ENCODE measurements at places on chromosomes 7 and 10.

DNA sequence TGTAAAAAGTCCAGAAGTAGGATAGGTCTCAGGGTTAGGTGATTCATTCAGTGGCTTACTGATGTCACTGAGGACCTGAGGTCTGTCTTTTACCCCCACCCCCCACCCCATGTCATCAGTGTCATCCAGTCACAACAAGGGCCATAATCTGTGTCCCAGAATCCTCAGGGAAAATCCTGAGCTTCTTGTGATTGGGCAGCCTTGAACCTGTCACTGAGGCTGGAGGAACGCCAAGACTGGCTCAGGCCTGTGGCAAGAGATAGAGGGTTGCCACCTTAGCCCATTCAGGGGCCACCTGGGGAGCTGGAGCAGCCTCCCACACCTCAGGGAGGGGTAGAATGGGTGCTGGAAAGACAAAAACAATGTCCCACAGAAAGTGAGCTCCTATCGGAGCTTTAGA lies 29.7 kb downstream of the NUB1 start:
- DNase-seq, result no peak

GRCh38 chr7:120947980-120948379 lies 2.6 kb upstream of the ING3 start:
- no peak for DNase-seq

GRCh38 chr10:118983263-118983662 lies 46.3 kb upstream of the NANOS1 start:
- DNase-seq, result no peak

- no peak for DNase-seq
Measured at GRCh38 chr10:103100620-103101019, 92.5 kb downstream of the NT5C2 start.

GRCh38 chr10:132096223-132096622 lies 30.5 kb downstream of the JAKMIP3 start:
- no peak for DNase-seq

GRCh38 chr10:48456361-48456804 lies 148.5 kb downstream of the ARHGAP22 start:
- no peak for DNase-seq

GRCh38 chr7:22251281-22251680 lies 105.7 kb downstream of the RAPGEF5 start:
- no peak for DNase-seq

GRCh38 chr7:150910996-150911422 lies 58.7 kb downstream of the AOC1 start:
- DNase-seq, result no peak

GRCh38 chr7:76281706-76282343 lies 20.6 kb upstream of the HSPB1 start:
- no peak for DNase-seq

DNA sequence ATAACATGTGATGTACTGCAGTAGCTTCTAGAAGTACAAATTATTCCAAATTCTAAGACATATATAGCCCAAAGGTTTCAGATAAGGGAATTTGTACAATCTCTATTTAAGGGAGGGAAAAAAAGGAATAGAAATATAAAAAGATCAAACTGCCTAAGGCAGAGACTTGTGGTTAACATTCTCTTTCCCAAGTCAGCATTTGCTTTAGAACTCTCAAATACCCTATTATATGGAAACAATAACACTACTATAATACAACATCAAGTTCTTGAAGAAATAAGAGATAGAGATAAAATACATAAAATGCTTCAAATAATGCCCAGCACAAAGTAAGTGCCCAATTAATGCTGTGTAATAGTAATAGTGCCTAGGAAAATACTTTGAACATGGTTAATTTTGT lies 123.1 kb downstream of the CRPPA start:
- DNase-seq, result no peak

DNA sequence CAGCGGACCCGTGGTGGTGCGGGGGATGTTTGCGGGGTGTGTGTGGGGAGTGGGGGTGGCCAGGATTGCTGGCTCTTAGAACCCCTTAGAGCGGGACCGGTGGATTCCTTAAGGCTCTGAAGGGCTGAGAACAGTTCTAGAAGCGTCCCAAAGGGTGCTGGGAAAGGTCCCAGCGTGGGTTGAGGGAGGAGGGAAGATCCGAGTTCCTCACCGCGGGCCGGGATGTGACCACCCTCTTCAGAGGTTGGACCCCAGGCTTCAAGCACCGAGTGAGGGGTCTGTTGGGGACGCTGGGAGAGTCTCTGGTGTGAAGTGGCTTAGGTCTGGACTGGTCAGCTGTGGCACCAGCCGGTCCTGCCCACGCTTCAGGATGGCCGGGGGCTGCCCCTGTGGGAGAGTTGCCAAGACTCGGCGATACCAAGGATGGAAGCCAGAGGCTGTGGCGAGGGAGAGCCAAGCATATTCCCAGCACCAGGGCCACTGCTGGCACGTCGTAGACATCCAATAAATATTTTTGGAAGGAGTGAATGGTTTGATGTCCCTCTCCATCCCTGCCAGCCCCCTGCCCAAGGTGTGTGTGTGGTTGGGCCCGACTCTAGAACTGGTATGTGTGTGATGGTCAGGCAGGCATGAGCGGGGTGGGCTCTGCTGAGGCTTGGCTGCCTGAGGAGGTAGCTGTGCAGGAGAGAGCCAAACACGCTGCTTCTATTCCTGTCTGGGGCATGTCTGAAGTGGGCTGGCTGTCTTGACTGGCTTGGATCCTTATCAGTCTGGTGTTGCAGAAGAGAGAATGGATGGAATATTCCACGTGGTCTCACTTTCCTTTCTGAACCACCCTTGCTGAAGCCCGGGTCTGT lies 19.2 kb downstream of the ZNF775 start:
- DNase-seq, result no peak

DNA sequence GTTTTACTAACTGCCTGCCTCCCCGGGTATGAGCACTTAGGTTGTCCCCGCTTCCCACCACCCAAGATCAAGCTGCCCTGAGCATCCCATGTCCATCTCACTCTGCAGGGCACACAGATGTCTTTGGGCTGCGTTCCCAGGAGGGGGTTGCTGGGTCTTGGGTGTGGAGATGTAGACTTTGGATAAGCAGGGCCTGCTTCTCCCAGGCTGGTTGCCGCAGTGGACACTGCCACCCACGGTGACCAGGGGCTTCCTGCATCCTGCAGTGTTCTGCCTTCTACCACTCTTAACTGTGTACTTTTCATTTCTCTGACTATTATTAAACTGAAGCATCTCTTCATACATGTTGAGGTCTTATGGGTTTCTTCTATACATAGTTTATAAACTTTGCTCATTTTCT lies 70.0 kb downstream of the DOCK1 start:
- DNase-seq, result no peak

DNA sequence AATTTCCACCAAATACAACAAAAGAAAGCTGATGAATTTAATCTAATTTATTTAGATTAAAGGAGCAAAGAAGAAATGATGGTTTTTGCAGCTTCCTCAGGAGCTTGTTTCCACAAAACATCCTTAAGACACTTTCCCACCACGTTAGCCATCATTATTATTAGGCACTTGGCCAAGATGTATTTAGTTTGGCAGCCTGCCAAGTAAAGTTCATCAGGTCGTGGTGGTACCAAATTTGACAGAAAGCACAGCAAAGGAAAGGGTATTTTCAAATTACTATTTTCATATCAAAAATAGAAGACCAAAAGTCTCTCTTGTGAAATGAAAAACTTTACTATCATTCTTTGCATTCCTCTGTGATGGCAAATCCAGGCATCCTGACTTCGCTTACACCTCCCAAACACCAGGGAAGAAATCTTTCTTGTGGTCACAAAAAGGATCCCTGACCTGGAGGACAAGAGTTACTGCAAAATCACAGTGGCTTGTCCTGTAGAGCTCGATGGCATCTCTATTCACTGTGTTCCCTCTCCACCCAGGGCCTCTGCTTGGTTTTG lies 123.1 kb upstream of the INHBA start:
- no peak for DNase-seq

- no peak for DNase-seq
Measured at GRCh38 chr7:118502235-118502634, 277.7 kb downstream of the ANKRD7 start.

DNA sequence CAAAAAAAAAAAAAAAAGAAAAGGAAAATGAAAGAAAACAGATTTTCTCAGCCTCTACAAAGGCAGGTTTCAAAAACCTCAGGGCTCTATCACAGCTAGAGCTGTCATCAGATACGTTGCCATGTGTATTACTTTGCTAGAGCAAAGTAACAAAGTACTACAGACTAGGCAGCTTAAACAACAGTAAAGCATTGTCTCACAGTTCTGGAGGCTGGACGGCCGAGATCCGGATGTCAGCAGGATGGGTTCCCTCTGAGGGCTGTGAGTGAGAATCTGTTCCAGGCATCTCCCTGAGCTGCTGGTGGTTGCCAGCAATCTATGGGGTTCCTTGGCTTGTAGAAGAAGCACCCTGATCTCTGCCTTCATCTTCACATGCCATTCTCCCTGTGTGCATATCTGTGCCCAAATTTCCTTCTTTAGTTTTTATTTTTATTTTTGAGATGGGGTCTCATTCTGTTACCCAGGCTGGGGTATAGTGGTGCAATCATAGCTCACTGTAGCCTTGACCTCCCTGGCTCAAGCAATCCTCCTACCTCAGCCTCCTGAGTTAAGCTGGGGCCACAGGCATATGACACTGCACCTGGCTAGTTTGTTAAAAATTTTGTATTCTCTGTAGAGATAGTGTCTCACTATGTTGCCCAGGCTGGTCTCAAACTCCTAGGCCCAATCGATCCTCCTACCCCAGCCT lies 48.9 kb upstream of the KDM7A start:
- no peak for DNase-seq

DNA sequence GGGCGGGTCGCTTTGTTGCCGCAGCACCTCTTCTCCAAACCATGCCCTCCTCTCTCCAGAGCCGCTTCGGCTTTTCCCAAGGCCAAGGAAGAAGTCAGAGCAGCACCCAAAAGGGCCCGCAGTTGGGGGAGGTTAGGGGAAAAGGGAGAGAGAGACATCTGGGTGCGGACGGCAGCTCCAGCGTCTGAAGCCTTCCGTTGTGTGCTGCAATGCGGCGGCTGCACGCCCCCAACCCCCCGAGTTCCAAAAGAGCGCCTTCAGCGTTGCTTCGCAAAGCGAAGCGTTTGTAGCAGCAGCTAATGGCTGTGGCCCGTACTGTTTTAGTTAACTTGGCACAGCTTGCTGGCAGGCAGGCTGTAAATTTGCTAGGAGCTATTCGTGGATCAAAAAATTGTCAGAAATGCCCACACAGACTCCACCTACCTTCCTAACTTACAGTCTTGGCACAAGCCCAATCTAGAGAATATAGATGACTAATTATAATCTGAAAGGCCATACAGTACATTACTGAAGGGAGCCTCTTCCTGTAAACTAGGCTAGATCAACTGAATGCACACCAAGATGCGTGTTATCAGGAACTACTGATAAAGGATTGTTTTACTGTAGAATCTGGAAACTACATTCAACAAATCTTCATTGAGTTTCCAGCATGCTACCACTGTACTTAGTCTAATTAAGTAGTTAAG lies 1.1 kb upstream of the KBTBD2 start:
- peak; percentile 19 for DNase-seq

- no peak for DNase-seq
Measured at GRCh38 chr7:130366564-130366963, 13.7 kb upstream of the CPA1 start.

GRCh38 chr7:137110535-137110934 lies 233.0 kb downstream of the PTN start:
- DNase-seq, result no peak

Data from activated CD8-positive, alpha-beta memory T cell treated with anti-CD3 and anti-CD28 coated beads for 48 hours (primary cell).